ENCODE measurements at places on chromosomes 6 and 20.

GRCh38 chr20:60053818-60054190, 95.6 kb downstream of the CDH26 start:
- no peak for DNase-seq

DNA sequence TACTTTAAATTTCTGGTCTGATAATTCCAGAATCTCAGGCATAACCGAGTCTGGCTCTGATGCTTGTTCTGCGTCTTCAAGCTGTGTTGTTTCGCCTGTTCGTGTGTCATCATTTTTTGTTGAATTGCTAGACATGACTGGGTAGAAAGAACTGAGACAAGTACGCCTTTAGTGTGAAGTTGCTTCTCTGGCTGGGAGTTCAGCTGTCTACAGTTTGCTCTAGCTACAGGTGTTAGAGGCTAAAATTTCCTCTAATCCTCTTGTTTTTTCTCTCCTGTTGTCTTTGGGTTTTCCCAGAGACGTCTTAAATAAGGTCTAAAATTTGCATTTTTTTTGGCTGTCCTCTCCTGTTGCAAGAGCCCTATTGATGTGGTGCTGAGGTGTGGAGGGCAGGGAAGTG, 100.3 kb downstream of the FAM50B start:
- no peak for DNase-seq

DNA sequence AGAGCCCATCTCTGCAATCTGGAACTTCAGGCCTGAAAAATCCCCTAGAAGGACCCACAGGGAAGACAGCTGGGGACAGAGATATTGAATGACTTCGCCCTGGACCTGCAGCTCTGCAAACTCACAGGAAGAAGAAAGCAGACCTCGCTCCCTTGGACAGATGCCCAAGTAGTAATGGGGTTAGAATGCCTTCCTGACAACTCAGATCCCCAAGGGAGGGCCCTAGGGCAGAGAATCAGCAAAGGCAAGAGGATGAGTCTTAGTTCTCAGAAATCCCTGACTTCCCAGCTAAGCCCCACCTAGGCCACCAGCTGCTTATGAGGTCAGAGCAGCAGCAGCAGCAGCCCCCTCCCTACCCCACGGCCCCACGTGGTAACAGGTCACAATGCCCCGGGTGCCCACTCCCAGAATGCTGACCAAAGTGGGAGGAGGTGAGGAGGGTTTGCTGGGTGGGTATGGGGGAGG, at the start of gene C20orf141:
C20orf141 (plus strand) TSS at position 401 of the 465 bp plus-strand sequence. CDS start 198 bp downstream, outside the sequence.
- no peak for DNase-seq

DNA sequence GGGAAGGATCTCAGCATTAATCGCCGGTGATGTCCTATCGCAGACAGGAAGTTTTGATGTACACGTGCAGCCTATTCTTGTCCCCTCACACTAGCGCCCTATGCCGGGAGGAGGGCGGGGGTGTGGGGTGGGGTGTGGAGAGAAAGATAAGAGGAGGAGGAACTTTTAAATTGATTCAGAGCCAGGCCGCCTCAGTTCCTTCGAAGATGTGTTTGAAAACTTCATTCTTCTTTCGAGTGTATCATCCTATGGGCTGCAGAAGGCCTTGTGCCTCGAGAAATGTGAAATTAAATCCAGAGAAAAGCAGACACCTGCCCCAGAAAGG, 2.5 kb upstream of the POU3F2 start:
- DNase-seq = no peak

DNA sequence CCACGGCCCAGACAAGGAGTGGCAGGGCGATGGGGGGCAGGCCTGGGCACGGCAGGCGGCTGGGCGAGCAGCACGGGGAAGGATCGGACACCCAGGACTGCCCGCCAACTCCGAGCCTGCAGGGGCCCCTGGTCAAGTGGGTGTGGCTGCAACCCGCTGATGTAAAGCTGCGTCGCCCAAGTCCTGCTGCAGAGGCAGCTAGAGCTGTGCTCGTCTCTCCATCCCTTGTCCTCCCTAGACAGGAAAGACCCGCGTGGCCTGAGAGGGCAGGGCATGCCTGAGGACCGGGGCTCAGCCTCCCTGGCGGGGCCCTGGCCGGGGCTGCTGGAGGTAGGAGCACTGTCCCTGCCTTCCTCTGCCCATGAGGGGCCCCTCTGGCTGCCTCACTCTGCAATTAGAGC, 281.2 kb downstream of the CDH4 start:
- DNase-seq = no peak
